ENCODE measurements at places on chromosomes 13 and 19. TPM values are rescaled to one million over a fixed set of nuclear protein-coding genes. Genes with fewer than 3 reads are reported as not detected.

CEACAM21 gene
- 2.0 TPM for total RNA-seq

SWSAP1 gene
- total RNA-seq, result 2.5 TPM

UBA52 gene
- 1,224 TPM for total RNA-seq

IGFL4 gene
- 0.24 TPM for total RNA-seq

GRK1 gene
- not detected for total RNA-seq

PSG7 gene
- not detected for total RNA-seq
